ENCODE measurements at places on chromosomes 2 and 18. TPM values are rescaled to one million over a fixed set of nuclear protein-coding genes. Genes with fewer than 3 reads are reported as not detected.

Gene OTOS
- total RNA-seq = not detected

Gene YWHAQ
- total RNA-seq = 171 TPM

Gene TCF7L1
- 1.1 TPM for total RNA-seq

Gene RNU2-63P
- total RNA-seq = not detected

Gene AKAIN1
- total RNA-seq = not detected

Gene ABCB11
- total RNA-seq = 0.21 TPM

Gene ARHGAP25
- 9.8 TPM for total RNA-seq

Gene KCNE4
- total RNA-seq = 2.1 TPM

Gene KIF3C
- total RNA-seq = 3.2 TPM

Gene MROH2A
- not detected for total RNA-seq

Gene CRYGD
- total RNA-seq = not detected

Gene MC5R
- not detected for total RNA-seq

Gene AGXT
- total RNA-seq = not detected

Gene LTBP1
- total RNA-seq = 18.7 TPM
